Mesothelial cell of epicardium (in vitro differentiated cells): ENCODE measurements at places on chromosomes 2 and 18. TPM values are rescaled to one million over a fixed set of nuclear protein-coding genes. Genes with fewer than 3 reads are reported as not detected.
A peak's percentile ranks its signal among the peaks of the same experiment; 100 is the strongest.

- DNase-seq = no peak
- peaks cover 6% of the 10 kb centered on the region for H3K4me1 ChIP-seq
- no peaks in the 10 kb centered on the region for H3K27me3 ChIP-seq
- no peak overlapping the region for H3K4me3 ChIP-seq
- H3K27ac ChIP-seq = no peak overlapping the region
These were observed 60.0 kb downstream of the ADCY3 start for GRCh38 chr2:24859968-24860600.

DNA sequence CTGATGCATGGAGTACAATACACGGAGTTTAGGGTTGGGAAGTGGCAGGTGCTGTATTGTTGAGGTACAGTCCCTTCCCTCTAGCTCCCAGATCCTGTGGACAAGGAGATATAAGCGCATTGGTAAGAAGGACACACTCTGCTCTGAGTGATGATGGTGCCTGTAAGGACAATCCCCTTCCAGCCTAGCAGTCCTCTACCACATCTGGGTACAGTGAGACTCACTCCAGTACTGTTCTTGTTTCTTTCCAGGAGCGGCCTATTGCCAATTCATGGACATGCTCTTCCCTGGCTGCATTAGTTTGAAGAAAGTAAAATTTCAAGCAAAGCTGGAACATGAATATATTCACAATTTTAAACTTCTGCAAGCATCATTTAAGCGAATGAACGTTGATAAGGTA is 56.0 kb downstream of the MAPRE2 start:
- H3K4me1 ChIP-seq = peaks cover 8% of the 10 kb centered on the region
- H3K4me3 ChIP-seq = no peak overlapping the region
- H3K27me3 ChIP-seq = no peaks in the 10 kb centered on the region
- H3K27ac ChIP-seq = no peak overlapping the region

- H3K4me3 ChIP-seq = no peak overlapping the region
- peaks cover 2% of the 10 kb centered on the region for H3K4me1 ChIP-seq
- H3K27ac ChIP-seq = no peak overlapping the region
- peaks cover 24% of the 10 kb centered on the region for H3K36me3 ChIP-seq
These were observed 234.7 kb downstream of the ATAD2B start for GRCh38 chr2:23692263-23692662.

GRCh38 chr18:59353079-59353680 is 5.9 kb downstream of the LMAN1 start:
- peak overlapping the region; percentile 58 for H3K27ac ChIP-seq
- H3K4me1 ChIP-seq = peaks cover 26% of the 10 kb centered on the region
- no peaks in the 10 kb centered on the region for H3K27me3 ChIP-seq
- peaks cover 41% of the 10 kb centered on the region for H3K36me3 ChIP-seq

GRCh38 chr2:96374211-96374951 is 38.8 kb downstream of the NCAPH start:
- H3K27ac ChIP-seq = peak overlapping the region; percentile 60
- no peak overlapping the region for H3K4me3 ChIP-seq
- peak; percentile 46 for DNase-seq
- peaks cover 9% of the 10 kb centered on the region for H3K36me3 ChIP-seq
- H3K4me1 ChIP-seq = peaks cover 10% of the 10 kb centered on the region

Gene OR6B2
- not detected in 3 replicates for total RNA-seq

Gene IL37
- not detected in 3 replicates for total RNA-seq

Gene UGT1A5
- not detected in 3 replicates for total RNA-seq

Gene MBP
- total RNA-seq = 19.1 to 20.8 TPM (median 20.6 TPM) in 3 replicates

Gene EVX2
- total RNA-seq = 0.07 to 0.09 TPM in 2 of 3 replicates, not detected in the other

Gene FMNL2
- 50.2 to 52.6 TPM (median 51.5 TPM) in 3 replicates for total RNA-seq

Gene TSGA10
- total RNA-seq = 10.5 to 11.3 TPM (median 11.3 TPM) in 3 replicates

Gene RESP18
- total RNA-seq = not detected in 3 replicates
